NCI-H748 treated with DMSO at 0.1 percent for 48 hours (cell line): ENCODE measurements at places on chromosomes 7 and 10.

DNA sequence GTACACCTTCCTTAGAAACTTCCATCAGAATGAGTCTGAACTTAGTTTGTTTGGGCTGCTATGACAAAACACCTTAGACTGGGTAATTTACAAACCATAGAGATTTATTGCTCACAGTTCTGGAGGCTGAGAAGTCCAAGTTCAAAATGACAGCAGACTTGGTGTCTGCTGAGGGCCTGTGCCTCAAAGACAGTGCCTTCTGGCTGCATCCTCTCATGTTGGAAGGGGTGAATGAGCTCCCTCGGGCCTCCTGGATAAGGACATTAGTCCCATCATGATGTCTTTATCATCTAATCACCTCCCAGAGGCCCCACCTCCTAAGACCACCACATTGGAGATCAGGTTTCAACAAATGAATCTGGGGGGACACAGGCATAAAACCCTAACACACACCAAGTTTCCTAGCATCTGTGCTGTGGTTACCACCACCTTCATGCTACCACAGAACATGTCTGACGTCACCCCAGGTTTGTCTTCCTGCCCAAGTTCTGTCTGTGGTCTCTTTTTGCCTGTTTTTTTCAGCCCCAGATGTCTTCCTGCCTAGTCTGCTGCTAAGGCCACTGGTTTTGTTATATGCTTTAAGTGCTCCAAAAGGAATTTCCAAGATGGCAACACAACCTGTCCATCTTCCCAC is 150.9 kb upstream of the COBL start:
- DNase-seq, result no peak

DNA sequence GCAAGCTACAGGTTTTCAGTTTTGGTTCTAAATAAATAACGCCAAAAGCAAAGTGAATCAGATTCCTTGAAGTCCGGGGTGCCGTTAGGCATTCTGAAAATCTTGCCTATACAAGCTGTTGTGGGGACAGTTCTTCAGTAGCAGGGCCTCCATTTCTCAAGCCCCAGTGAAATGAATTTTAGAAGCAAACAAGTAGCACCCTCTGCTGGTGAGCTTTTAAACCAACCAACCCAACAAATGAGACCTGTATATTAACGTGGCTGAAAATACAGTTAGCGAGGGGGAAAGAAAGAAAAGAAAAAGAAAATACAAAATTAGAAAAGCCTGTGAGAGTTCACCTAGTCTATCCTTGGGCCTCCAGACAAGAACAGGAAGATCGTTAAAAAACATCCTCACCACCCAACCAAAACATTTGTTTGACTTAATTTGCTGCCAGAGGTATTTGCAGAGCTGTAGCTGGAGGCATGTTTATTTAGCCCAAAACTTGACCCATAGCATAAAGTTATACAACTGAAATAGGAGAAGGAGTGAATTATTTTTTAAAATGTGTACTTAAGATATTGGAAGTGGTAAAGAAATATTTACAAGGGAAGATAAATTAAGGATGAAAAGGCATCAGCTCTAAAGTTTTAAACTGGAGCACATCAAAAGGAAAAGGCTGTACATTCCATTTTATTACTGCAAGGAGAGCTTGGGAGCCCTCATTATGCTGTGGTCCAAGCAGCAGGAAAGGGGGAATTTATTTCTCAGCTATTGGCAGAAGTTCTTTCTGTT is 98.9 kb downstream of the DYNC1I1 start:
- DNase-seq, result peak; percentile 59

DNA sequence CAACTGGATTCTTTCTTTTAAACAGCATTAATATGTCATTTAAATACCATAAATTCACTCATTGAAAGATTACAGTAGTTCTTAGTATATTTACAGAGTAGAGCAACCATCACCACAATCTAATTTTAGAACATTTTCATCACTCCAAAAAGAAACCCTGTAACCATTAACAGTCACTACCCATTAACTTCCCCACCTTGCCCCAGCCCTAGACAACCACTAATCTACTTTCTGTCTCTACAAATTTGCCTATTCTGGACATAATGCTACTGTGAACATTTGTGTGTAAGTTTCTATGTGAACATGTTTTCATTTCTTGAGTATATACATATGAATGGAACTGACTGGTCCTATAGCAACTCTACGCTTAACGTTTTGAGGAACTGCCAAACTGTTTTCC is 42.4 kb downstream of the P4HA1 start:
- no peak for DNase-seq

DNA sequence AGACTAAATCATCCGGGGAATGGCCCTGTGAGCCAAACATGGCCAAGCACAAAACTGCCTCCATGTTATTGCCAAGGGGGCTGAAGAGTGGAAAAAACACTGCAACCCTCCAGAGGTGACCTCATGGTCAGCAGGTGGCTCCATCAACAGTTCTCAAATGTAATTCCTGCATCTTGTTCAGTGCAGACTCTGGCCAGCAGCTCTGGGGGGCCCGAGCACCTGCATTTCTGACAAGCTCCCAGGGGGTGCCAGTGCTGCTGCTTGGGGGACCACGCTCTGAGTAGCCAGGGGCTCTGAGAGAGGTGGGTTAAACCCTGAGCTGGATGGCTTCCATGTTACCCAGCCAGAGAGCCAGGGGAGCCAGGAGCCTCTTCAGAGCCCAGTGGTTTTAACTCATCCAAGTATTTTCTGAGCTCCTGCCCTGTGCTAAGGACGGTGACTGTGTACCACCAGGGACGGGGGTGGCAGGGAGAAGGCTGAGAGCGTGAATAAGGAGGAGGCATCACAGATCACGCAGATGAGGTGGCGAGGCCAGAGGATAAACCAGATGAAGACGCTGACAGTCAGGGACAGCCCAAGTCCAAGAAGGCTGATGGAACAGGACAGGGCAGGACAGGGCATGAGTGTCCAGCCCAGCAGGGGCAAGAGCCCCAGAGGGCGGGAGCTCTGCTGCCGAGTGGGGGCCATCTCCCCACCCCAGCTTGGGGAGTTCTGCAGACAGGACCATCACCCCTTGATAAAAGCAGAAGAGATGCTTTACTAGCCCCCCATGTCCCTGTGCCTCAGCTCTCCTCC is 52.9 kb downstream of the CLEC2L start:
- DNase-seq, result no peak

DNA sequence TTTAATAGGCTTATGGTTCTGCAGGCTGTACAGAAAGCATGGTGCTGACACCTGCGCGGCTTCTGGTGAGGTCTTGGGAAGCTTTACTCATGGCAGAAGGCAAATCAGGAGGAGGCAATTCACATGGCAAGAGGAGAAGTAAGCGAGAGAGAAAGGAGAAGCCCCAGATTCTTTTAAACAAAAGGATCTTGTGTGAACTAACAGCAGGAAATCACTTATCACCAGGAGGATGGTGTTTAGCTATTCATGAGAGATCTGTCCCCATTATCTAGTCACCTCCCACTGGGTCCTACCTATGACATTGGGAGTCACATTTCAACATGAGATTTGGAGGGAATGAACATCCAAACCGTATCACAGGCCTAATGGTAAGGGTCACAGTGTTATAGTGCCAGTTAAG is 678.0 kb upstream of the KCND2 start:
- peak; percentile 70 for DNase-seq

- no peak for DNase-seq
These were observed 116.2 kb downstream of the GLCCI1 start for GRCh38 chr7:8084836-8085235.

DNA sequence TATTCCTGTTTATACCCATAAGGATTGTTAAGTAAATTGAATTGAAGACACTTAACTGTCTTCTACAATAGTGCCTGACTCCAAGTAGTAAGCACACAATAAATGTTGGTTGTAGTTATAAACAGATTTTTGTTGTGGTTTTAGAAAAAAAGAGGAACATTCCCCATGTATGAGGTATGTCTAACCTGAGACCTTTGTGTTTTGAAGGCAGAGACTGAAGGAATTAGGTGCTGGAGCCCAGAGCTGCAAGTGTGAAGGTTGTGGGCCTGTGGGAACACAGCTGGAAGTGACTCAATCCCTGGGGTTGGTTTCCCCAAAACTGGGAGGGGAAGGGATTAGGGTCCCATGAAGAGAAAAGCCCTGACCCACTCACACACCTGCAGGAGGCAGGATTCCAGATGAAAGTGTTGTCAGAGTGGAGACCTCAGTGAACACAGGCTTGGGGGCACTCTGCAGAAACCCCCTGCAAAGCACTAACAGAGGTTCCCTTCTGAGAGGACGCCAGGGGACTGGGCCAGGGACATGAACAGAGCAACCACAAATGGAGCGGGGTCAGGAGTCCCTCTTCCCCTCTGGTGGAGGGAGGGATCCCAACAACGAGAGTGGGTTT is 265.1 kb upstream of the KLF14 start:
- no peak for DNase-seq

DNA sequence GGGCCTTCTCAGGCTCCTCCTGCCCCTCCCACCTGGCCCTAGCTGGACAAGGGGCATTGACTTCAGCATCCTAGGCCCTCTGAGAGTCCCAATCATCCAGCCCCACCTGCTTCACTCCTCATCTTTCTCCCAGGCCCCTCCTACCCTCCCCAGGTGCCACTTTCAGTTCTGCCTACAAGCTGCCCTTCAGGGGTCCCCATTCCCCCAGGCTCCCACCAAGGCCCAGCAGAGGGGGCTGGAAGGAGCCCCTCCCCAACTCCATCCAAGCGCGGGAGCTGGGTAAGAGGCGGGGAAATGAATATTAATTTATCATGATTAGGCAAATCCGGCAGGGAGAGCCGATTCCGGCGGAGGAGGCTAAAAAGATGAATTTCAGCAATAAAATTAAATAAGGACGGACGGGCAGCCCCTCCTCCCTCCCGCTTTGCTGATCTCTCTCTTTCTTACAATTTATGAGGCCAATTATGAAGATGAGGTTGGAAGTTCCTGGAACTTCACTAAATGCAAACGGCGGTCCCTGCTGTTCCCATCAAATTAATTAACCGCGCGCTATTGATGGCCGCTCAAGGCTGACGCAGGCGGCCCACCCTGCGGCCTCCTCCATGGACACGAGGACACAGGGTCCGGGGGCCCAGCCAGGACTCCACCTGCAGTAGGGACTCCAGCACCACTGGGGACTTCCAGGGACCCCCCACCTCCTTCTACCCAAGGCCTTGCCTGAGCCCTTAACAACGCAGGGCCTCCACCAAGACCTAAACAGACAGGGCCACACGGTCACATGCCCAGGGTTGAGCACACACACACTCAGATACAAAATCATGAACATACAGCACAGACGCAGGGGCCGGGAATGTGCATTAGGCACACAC is 13.9 kb downstream of the POLL start:
- no peak for DNase-seq

DNA sequence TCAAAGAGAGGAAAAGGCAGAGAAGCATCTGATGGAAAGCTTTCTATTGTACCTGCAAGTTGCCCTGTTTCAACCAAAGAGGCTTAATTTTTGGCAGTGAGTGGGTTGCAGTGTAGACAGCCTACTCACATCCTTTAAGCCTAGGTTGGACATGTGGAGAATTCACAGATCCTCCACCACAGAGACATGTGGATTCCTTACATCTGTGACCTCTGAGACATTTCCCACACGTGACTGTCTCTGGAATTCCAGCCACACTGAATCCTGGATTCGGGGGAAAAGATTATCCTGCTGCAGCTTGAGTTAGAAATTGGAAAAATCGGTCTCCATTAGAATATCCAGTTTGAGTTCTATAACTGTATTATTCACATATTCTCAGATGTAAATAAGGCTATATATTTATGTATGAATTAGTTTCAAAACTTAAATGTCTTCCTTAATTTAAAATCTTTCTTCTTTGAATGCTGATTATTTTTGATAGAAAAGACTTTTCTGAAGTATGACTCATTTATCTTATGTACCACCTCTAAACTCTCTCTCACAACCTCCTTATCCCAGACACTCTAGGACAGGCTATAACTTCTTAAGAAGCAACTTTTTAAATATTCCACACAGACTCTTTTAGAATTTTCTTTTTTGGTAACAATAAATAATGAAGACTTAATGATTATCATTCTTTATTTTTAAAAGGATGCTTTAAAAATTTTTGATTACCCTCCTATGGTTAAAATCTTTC is 123.3 kb downstream of the TWIST1 start:
- no peak for DNase-seq

GRCh38 chr10:124210263-124210662 is 116.9 kb upstream of the CHST15 start:
- DNase-seq, result no peak

- DNase-seq, result no peak
These were observed 22.1 kb downstream of the STAMBPL1 start for GRCh38 chr10:88901984-88902789.

GRCh38 chr7:2209146-2209960 is 23.4 kb downstream of the MAD1L1 start:
- peak; percentile 11 for DNase-seq

DNA sequence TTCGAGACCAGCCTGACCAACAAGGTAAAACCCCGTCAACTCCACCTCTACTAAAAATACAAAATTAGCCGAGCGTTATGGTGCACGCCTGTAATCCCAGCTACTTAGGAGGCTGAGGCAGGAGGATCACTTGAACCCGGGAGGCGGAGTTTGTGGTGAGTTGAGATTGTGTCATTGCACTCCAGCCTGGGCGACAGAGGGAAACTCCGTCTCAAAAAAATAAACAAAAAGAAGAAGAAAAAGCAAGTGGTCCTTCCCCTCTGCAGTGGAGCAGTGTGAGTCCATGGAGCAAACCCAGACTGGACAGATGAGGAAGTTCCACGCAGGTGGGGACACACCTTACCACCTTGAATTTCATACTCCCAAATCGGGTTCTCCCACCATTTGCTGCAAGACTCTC is 13.1 kb upstream of the SERPINE1 start:
- DNase-seq, result no peak

DNA sequence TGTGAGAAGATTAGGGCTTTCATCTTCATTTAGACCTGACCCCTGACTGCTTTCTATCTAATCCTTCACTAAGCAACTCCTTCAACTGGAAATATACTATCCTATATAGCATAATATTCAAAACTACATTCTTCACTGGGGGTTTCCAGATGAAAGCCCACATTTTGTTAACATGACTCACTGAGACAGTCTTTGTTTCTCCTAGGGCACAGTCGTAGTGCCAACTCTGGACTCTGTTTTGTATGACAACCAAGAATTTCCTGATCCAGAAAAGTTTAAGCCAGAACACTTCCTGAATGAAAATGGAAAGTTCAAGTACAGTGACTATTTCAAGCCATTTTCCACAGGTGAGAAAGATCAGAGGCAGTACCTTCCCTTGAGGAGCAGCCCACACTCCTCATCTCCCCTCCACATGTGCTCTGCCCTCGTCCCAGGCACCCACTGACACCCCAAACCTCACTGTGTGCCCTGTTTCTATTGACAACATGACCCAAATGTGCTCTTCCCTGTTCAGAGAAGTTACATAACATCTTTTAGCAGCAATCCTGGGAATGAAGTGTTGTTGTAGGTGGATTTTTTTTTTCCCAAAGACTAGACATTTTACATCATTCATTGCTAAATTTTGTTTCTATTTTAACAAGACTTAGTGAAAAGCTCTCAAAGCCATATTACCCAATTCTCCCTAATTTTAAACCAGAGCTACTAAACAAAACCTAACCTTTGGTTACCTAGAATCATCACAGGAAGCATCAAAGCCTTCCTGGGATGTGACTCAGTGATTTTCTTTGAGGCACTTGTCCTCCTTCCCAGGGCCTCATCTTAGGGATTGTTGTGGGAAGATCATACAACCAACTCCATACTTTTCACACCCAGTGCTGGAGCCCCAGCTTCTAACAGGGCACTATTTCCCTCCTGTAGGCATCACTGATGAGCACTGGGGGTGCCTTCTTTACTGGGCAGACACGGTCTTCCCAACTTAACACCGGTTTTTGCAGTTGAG is 10.7 kb downstream of the CYP2E1 start:
- no peak for DNase-seq

- no peak for DNase-seq
These were observed at the start of gene ABCB4 for GRCh38 chr7:87475359-87476178. Gene ABCB4, minus strand, starts transcription at chr7:87475680. Its CDS starts 215 bp downstream, at chr7:87475465.
